Stimulated activated CD8-positive, alpha-beta memory T cell treated with anti-CD3 and anti-CD28 coated beads, Interleukin-4, amount 100 ng/mL, for 4 hours (primary cell): ENCODE measurements at places on chromosomes 12 and 14.

DNA sequence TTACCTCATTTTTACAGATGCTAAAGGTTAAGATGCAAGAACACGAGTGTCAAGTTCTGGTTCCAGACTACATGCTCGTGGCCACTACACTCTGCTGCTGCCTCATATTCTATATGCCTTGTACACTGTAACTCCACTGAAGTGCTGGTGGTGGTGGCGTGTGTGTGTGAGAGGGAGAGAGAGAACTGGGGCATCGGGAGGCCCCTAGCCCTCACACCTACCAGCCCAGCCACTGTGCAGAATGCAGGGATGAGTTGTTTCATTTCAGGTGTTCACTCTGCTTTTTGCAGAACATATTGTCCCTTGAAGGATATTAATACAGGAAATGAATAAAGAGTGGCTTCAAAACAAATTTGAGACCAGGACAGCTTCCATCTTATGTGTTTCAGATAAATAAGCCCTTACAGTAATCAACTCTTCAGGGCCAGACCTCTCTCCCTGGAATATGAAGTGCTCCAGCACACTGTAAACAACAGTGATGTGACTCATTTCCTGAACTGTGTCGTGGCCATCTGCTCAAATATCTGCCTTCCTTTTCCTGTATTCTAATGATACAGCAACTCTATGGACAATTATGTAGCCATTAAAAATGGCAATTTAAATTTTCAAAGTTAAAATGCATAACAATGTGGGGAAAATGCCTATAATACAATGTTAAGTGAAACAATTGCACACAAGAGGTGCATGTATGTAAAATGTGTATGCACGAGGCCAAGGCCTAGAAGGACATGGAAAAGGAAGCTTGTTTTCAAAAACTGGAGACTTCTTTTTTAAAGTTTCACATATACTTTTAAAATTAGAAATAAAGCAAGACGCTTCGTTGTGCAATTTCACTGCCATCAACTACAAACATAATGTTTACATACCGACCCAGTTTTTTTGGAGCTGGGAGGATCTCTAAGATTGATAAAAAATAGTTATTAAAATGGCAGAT, 215.4 kb downstream of the PELI2 start:
- no peak for DNase-seq

DNA sequence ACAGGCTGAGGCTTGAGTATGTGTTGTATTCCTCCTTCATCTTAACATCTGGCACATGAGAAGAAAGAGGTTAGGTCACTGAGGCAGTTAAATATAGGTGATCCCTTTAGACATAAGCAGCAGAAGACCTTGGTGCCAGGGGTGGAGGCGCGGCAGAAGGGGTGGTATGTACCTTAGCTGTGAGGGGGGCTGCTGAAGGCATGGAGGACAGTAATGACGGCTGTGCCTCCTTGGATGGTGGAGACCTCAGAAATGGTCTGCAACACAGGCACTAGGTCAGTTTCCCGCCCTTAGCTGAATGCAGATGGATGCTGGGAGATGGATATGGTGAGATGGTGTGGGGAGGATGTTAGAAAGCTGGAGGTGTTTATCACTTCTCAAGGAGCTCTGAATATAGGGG, 1.5 kb upstream of the PNMA1 start:
- DNase-seq = no peak

- DNase-seq = no peak
Observed at GRCh38 chr12:96486751-96487613, 2.4 kb upstream of the CFAP54 start.

DNA sequence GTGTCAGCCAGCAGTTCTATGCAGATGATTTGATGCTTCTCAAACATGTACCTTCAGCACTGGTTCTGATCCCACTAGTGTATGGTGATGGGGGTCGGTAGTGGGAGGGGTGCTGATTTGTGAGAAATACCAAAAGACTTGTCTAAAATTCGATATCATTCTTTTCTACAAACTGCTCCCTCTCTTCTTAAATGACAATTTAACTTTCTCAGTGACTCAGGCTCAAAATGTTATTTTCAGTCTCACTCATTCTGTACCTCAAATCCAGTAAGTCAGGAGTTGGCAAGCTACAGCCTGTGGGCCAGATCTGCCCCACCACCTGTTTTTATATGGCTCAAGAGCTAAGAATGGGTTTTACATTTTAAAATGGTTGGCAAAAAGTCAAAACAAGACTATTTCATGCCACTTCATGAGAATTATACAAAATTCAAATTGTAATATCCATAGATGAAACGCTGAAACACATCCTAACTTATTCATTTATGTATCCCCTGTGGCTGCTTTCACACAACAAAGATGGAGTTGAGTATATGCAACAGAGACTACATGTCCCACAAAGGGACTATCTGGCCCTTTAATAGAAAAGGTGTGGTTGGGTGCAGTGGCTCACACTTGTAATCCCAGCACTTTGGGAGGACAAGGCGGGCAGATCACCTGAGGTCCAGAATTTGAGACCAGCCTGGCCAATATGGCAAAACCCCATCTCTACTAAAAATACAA, 6.6 kb upstream of the NOP2 start:
- DNase-seq = no peak

DNA sequence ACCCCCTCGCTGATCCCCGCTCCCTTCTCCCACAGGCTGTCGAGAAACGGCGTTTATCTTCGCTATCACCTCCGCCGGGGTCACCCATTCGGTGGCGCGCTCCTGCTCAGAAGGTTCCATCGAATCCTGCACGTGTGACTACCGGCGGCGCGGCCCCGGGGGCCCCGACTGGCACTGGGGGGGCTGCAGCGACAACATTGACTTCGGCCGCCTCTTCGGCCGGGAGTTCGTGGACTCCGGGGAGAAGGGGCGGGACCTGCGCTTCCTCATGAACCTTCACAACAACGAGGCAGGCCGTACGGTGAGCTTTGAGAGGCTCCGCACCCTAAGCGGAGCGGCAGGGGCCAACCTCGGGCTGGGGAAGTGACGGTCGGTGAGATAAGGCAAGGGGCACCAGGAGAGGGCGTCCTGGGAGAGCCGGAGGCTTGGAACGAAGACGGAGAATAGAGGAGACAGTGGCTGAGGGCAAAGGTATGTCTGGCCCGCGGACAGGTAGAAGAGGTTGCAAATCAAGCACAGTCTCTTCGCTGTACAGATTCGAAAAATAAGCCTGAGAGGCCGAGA, 2.3 kb downstream of the WNT1 start:
- no peak for DNase-seq

DNA sequence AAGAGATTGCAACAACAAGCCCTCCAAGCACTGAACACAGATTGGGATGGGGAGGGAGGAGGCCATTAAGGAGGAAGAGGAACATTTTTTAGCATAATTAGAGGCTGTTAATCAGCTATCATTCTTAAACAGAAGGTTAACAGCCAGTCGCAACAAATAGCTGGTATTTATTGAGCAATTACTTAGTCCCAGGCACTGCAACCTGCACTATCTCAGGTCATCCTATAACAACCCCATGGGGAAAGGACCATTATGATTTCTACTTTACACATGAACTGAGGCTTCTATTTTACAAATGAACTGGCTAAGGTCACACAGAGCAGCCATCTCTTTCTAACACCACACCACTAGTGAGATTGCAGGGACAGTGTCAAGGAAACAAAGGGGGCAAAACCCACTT, 10.4 kb downstream of the RAB35 start:
- DNase-seq = no peak

- no peak for DNase-seq
Observed at GRCh38 chr12:26030371-26030770, 71.9 kb downstream of the RASSF8 start.

DNA sequence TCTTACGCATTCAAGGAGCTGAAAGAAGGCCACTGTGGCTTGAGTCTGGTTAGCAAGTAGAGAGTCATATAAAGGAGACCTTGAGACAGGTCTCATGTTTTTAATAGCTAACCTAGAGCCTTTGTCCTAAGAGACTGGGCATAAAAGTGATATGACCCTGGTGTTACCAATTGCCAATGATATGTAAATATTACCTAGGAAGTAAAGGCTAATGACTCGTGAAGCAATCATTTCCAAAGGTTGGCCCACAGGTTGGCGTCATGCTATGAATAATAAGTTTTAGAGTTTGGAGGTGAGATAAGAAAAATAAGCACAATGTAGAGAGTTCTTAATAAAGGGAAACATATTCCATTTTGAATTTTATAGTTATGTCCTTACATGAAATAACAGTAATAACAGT, 116.6 kb upstream of the PLEKHA5 start:
- DNase-seq = no peak

GRCh38 chr12:113064395-113065125, 8.0 kb downstream of the DTX1 start:
- DNase-seq = no peak

DNA sequence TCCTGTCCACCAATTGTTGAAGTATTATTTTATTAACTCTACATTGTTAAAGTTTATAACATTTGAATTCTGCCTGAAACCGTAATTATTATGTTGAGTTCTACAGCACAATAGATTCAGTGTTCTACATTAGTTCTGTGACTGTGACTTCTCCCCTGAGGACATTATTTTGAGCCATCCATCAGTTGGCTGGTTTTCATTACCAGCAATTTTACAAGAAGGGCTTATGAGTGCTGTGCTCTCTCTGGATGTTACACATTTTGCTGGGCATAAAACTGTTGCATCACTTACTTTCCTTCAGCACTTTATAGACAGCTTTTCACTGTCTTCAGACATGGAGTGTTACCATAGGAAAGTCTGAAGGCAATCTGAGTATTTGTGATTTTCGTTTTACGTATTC, 118.2 kb upstream of the KITLG start:
- DNase-seq = no peak

GRCh38 chr12:53733051-53733806, 6.0 kb upstream of the CALCOCO1 start:
- no peak for DNase-seq

- no peak for DNase-seq
Observed at GRCh38 chr12:88417531-88417930, 162.7 kb downstream of the KITLG start.

DNA sequence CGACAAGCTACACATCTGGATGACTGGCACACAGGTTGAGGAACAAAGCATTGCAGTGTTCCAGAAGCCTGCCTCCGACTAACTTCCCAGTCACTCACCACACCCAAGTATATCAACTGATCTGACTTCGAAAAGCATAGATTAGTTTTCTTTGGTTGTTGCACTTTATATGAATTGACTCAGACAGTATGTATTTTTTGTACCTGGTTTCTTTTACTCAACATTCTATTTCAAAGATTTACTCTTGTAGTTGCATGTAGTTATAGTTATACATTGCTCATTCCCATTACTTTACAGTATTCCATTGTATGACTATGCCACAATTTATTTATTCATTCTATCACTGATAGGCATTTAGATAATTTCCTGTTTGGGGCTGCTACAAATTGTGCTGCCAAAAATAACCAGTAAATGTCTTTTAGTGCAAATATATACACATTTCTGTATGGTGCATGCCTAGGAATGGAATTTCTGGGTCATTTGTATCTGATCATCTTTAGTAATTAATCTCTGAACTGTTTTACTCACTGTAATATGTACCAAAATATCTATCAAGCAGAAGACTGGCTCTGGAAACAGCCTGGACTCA, 17.8 kb downstream of the PLCZ1 start:
- no peak for DNase-seq

DNA sequence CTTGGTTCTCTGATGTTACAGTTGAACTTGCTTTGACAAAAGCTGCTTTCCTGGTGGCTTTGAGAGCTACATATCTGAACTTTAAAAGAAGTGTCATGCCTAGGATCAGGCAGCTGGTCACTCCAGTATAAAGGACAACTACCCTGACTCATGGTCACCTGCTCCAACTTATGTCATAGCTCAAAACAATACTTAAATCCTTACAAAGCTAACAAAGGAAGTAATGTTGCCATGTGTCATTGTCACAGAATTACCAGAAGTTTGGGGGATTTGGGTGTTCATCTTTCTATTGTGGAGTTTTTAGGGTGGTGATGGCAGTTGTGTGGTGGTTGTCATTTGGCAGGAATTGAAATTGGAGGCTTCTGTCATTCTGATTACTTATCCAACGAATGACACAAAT, 1.8 kb upstream of the TCP11L2 start:
- no peak for DNase-seq

GRCh38 chr14:87080146-87080545, 912.8 kb downstream of the GALC start:
- DNase-seq = no peak

- DNase-seq = no peak
Observed at GRCh38 chr14:51684760-51685159, 33.0 kb downstream of the FRMD6 start.

- DNase-seq = no peak
Observed at GRCh38 chr14:61542848-61543790, 152.2 kb upstream of the HIF1A start.

- DNase-seq = no peak
Observed at GRCh38 chr12:10501030-10501429, 4.7 kb upstream of the EIF2S3B start.

- no peak for DNase-seq
Observed at GRCh38 chr14:75452324-75452723, 24.5 kb downstream of the JDP2 start.

DNA sequence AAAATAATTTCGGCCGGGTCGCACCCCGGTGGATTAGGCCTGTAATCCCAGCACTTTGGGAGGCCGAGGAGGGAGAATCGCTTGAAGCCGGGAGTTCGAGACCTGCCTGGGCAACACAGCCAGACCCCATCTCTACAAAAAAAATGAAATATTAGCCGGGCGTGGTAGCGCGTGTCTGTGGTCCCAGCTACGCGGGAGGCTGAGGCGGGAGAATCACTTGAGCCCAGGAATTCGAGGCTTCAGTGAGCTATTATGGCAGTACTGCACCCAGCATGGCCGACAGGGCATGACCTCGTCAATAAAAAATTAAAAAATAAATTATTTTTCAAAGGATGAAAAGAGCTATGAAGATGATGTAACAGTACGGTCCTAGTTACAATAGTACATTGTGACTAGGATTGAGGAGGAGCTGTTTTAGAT, 523 bp downstream of the GTF2H3 start:
- no peak for DNase-seq

- no peak for DNase-seq
Observed at GRCh38 chr12:65759735-65760134, 64.5 kb upstream of the HMGA2 start.

DNA sequence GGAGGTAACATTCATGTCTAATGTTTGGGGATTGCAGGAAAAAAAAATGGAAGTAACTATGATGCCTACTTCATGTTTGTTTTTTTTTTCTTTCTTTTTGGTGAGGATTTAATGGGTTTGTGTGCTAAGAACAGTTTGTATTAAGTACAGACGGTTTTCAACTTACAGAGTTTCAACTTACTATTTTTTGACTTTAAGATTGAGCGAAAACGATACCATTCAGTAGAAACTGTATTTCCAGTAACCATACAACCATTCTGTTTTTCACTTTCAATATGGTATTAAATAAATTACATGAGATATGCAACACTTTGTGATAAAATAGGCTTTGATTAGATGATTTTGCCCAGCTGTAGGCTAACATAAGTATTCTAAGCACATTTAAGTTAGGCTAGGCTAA, 10.4 kb downstream of the TECPR2 start:
- DNase-seq = no peak

GRCh38 chr12:69015017-69015416, 82.0 kb upstream of the CPM start:
- no peak for DNase-seq
